Fibroblast of pulmonary artery (primary cell): ENCODE measurements at places on chromosomes 5 and 9.
A peak's percentile ranks its signal among the peaks of the same experiment; 100 is the strongest.

- no peak for DNase-seq
These were observed 57.9 kb downstream of the SEMA4D start for GRCh38 chr9:89440046-89440445.

DNA sequence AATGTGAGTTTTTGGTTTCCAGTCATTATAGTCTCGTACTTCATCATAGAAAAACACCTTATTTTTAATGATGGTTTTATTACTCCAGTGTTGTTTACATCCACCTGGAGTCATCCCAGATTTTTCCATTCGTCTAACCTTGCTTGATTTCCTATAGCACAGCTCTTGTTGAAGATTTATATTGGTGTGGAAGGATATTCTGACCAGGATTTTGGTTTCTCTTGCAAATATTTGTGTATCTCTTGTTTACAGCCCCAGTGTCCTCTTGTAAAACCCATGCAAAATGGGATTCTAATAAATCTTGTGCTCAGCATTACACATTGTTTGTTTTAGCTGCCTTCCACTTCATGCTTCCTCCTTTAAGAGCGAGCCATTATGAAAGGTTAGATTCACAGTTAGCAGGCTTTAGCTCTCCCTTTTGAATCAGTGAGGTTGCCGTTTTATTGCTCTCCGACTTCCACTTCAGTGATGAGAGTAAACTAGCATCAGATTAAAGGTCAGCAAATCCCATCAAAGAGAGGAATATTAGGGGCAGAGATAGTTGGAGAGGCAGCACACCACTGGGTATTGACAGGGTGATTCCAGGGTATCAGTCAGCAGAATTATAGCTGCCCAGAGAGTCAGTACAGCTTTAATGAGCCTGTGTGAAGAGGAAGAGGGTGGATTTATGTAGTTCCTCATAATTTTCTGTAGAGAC is 157.1 kb downstream of the PBX3 start:
- DNase-seq: no peak

GRCh38 chr9:107698779-107699178 is 209.2 kb upstream of the KLF4 start:
- no peak for DNase-seq

- no peak for DNase-seq
These were observed 199.2 kb downstream of the ADAMTSL1 start for GRCh38 chr9:18673179-18673578.

DNA sequence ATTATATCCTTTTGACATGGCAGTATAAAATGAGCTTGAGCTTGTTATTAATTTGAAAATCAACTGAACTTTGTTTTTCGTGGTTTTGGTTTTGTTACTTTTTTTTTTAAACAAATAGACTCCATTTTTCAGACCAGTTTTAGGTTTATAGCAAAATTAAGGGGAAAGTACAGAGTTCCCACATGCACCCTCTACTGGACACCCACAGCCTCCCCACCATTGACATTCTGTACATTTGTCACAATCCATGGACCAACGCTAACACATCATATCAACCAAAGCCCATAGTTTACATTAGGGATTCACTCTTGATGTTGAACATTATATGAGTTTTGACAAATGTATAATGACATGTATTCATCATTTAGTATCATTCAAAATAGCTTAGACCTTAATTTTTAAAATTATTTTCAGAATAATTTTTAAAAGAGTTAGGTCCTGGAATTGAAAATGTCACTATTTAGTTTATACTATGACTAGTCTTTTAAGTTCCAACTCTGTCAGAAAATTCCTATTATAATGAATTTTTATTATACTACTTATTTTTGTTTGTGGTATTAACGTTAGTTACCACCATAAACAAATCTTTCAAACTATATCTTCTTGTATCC is 35.3 kb upstream of the JMY start:
- peak; percentile 31 for DNase-seq

DNA sequence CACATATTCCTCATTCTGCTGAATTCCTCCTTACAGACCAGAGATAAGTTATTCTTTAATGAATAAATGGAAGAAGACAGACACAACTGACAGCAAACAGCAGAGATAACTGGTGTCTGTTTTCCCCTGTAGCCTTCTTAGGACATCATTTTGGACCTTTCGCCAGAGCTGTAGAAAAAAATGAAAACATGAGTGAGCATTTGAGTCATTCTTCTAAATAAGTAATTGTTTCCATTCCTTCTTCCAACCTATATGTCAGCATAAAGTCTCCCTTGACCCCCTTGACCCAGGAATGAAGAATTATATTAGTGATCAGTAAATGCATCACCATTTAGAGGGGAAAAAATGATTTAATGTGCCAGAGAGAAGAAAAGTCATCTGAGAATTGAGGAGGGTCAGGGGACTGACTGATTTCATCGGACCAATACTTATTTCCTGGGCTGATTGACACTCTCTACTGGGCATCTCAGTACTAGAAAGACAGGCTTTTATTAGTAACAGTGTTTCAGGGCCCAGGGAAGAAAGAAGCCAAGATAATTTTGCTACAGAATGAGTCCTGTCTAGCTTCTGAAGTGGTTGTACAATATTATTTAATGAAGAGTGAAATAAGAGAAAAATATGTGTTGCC is 597.0 kb downstream of the PSAT1 start:
- no peak for DNase-seq

DNA sequence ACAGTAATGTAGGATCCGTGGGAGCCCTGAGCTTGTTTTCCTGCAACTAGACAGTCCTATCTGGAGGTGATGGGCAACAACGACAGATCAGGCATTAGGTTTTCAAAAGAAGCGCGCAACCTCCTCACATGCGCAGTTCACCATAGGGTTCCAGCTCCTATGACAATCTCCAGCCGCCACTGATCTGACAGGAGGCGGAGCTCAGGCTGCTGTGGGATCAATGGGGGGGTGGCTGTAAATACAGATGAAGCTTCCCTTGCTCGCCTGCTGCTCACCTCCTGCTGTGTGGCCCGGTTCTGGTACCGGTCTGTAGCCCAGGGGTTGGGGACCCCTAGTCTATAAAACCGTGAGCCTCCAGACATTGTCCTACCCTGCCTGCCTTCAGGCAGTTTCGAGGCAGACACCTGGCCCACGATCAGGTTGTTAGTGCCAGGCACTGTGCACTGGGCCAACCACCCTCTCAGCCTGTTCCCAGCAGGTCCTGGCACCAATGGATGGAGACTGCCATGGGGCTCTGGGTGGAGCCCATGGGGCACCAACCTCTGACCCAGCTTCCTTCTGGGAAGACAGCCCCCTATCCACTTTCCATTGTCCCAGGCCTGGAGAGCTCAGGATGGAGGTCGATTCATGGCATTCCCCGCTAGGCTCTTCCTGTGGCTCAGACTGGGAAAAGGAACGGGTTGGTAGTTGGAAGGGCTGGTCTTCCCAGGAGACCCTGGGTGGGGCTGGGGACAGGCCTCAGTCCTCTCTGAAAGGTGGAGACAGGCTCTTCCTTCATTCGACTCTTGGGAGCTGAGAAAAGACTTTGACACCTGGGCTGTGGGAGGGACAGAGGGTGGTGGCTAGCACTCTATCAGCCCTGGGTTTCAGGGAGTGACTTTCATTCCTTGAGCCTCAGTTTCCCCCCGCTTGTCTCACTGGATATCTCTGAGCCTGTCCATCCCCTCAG is 1.7 kb downstream of the ENDOG start:
- peak; percentile 64 for DNase-seq

DNA sequence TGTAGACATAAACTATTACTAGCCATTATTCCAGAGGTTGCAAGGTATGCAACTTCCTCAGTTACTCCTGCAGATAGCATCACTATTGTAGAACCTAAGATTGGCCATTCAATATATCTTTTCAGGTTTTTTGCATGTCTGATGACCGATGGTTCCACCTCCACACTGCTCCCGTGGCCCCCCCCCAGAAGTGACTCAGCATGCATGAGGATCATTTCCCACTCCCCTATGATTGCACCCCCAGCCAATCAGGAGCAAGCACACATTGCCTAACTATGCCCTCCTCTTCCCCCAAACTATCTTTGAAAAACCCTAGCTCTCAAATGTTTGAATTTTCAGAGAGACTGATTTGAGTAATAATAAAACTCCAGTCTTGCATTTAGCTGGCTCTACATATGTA is 601.4 kb upstream of the TLE4 start:
- no peak for DNase-seq

DNA sequence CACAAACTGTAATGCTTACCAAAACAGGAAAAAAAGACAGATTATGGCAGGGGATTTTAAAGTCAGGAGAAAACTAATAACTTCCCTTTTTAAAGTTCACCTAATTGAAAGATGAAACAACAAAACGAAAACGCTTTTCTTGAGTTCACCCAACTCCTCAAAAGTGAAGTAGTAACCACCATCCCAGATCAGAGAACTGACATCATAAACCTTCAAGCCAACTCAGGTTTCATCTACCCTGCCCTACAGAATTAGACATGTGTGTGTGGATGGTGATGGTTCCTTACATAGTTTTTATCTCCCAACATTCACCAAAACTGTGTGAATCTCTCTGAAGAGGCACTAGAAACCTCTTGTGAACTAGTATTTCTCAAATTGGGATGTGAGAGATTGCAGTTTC is 195.2 kb upstream of the PTGER4 start:
- DNase-seq: no peak

GRCh38 chr9:132049900-132050299 is 29.8 kb downstream of the MED27 start:
- DNase-seq: no peak

DNA sequence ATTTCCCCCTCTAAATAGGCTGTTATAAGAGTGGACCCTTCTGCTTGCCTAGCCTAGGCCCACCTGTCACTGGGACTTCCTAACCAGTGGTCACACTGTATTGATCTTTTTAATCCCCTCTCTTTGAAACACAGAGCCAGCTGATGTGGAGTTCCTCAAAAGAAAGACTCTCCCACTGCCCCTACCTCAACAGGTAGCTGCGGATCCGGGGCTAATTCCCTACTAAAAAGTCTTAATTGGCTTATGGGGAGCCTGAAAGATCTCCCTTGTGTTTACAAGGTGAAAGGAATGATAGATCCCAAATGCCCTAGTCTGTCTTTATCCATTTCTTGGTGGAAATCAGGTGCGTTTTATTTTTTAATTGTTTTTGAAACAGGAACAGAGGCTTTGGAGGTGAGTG is 2.0 kb downstream of the NEUROG1 start:
- DNase-seq: no peak

DNA sequence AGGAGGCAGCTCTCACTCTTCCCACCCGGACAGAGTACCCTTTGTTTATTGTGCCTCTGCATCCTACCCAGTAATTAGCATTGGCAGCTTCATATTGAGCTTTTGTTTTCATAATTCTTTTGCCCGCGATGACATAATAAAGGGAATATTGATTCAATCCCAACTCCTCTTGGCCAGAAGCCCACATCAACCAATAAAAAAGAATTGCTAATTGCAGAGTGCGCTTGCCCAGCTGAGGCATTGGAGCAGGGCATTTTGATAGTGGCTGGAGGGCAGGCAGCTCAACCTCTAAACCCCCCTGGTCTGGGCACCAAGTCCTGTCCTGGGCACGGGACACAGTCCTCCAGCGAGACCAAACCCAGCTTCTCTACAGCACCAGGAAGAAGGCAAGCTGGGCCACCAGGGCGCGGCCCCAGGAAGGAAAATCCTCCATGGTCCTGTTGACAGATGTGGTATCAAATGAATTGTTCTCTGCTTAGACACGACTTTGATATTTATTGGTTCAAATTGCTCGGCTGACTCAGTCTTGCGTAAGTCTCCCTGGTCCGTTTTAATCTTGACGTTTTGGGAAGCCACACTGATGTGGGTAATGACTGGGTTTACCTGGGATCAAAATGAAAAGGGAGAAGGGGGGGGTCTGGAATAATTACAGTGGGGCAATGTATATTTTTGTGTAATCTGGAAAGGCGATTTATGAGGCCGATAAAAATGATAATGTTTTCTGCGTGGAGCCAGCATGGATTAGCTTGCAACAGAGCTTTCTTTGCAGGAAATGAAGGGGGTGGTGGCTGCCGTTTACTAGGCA is 220.7 kb upstream of the MSX2 start:
- peak; percentile 65 for DNase-seq

DNA sequence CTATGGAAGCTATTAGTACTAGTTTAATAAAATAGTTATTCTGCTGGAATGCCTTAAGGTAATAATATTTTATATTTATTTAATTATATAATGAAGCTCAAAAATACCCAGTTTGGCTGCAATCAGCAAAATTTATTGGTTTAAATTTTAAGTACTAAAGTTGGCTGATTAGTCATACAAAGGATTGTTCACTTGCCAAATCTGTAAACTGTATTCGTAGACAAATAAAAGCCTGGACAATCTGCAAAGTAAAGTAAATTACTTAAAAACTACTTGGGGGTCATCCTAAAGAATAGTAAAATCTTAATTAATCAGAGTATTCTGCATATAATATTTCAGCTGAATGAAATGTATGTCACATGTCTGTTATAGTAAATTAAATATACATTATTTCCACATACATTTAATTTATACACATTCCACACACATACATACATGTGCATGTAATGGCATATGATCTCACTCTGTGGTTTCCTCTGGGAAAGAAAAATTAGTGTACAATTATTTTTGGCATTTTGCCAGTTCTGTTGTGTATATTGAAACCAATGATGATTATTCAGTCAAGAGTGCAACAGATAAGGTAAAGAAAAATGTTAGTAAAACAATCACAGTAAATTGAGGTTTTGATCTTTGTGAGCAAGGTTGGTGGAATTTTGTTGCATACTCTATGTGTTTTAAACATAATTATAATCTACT is 455.9 kb downstream of the CDH9 start:
- peak; percentile 0 for DNase-seq

DNA sequence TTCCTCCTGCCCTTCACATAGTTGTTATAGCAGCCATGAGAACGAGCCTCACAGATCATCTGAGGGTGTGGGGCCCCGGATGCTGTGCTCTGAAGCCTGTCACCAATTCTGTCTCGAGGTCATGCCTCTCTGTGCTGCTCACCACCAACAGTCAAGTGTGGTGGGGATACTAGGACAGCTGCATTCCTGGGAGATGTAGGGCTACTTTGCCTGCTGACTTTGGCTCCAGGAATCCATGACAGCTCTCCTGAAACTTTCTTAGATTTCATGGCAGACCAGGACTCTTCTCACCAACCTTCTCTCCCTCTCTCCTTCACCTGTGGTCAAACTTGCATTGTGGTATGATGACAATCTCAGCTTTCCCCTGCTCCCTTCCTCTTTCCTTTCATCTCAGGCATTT is 395.9 kb downstream of the PSAT1 start:
- DNase-seq: no peak

DNA sequence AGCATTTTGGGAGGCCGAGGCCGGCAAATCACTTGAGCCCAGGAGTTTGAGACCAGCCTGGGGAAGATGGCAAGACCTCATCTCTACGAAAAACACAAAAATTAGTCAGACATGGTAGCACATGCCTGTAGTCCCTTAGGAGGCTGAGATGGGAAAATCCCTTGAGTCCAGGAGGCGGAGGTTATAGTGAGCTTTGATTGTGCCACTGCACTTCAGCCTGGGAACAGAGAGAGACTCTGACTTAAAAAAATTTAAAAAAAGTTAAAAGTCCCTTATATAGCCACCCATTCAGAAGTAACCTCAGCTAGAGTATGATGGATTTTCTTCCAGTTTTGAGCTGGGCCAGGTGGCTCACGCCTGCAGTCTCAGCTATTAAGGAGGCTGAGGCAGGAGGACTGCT is 72.4 kb downstream of the UGCG start:
- peak; percentile 92 for DNase-seq

GRCh38 chr9:26974927-26975326 is 18.7 kb downstream of the IFT74 start:
- DNase-seq: no peak

GRCh38 chr5:178346607-178347334 is 114.2 kb upstream of the PHYKPL start:
- no peak for DNase-seq

GRCh38 chr5:13019729-13020128 is 924.8 kb downstream of the DNAH5 start:
- no peak for DNase-seq

- no peak for DNase-seq
These were observed 198.6 kb upstream of the SH3GL2 start for GRCh38 chr9:17380126-17380861.
